Mesothelial cell of epicardium (in vitro differentiated cells): ENCODE measurements at places on chromosomes 16 and 17. TPM values are rescaled to one million over a fixed set of nuclear protein-coding genes. Genes with fewer than 3 reads are reported as not detected.

Gene HBM
- not detected in 3 replicates for total RNA-seq

Gene NR1D1
- 2.4 to 2.6 TPM (median 2.6 TPM) in 3 replicates for total RNA-seq

Gene ACSM3
- 115 to 122 TPM (median 118 TPM) in 3 replicates for total RNA-seq

Gene SECTM1
- total RNA-seq = 5.8 to 7.0 TPM (median 7.0 TPM) in 3 replicates

Gene PPL
- 36.0 to 37.1 TPM (median 36.8 TPM) in 3 replicates for total RNA-seq

Gene USH1G
- 3.1 to 3.9 TPM (median 3.9 TPM) in 3 replicates for total RNA-seq

DNA sequence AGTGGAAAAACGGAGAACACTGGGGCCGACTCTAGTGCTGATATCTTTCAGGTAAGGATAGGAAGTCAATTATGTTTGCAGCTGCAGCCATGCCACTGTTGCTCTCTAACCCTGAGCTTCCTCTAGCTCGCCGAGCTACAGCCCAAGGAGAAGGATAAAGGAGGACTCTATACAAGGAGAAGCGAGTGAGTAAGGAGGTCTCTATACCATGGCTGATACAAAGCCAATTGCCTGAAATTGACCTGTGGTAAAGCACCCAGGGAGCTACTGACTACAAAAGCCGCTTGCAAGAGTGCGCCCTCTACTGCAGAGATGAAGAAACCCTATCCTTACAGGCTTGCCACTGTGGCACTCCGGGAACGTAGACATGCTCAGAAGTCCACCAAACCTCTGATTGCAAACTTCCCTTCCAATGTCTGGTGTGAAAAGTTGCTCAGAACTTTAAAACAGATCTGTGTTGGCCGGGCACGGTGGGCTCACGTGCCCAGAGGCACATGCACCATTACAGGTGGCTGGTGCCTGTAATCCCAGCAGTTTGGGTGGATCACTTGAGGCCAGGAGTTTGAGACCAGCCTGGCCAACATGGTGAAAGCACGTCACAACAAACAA lies 10.8 kb upstream of the SLC46A1 start:
- H3K27me3 ChIP-seq = peaks cover 1% of the 10 kb centered on the region
- DNase-seq = no peak
- no peak overlapping the region for H3K27ac ChIP-seq
- H3K4me1 ChIP-seq = no peaks in the 10 kb centered on the region
- H3K4me3 ChIP-seq = no peak overlapping the region

DNA sequence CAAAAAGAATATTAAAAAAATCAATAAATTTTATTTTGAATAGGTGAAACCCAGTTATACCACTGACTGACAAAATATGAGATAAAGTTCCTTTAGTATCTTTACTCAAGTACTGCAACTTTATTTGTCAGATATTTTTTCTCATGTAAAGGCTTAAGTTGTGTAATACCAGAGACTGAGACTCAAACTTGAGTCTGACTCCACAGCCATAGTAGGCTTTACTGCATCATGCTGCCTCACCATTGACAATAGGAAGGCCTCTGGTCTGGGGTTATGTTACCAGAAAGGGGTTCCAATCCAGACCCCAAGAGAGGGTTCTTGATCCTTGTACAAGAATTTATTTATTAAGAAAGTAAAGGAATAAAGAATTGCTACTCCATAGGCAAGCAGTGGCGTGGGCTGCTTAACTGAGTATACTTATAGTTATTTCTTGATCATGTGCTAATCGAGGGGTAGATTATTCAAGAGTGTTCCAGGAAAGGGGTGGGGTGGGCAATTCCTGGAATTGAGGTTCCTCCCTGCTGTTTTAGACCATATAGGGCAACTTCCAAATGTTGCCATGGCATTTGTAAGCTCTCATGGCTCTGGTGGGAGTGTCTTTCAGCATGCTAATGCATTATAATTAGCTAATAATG lies 187.4 kb upstream of the WSB1 start:
- H3K27me3 ChIP-seq = no peaks in the 10 kb centered on the region
- H3K27ac ChIP-seq = no peak overlapping the region
- H3K4me1 ChIP-seq = no peaks in the 10 kb centered on the region
- no peak overlapping the region for H3K4me3 ChIP-seq
- no peak for DNase-seq

GRCh38 chr16:80375973-80376372 lies 164.8 kb upstream of the DYNLRB2 start:
- H3K4me1 ChIP-seq = no peaks in the 10 kb centered on the region
- H3K36me3 ChIP-seq = no peaks in the 10 kb centered on the region

GRCh38 chr16:20870122-20870820 lies 29.9 kb downstream of the DCUN1D3 start:
- no peaks in the 10 kb centered on the region for H3K36me3 ChIP-seq
- peak overlapping the region; percentile 23 for H3K27ac ChIP-seq
- no peaks in the 10 kb centered on the region for H3K27me3 ChIP-seq
- DNase-seq = no peak

- DNase-seq = no peak
- H3K27me3 ChIP-seq = peaks cover 19% of the 10 kb centered on the region
- no peaks in the 10 kb centered on the region for H3K36me3 ChIP-seq
These were observed 208.3 kb downstream of the C16orf95 start for GRCh38 chr16:87108941-87109340.

DNA sequence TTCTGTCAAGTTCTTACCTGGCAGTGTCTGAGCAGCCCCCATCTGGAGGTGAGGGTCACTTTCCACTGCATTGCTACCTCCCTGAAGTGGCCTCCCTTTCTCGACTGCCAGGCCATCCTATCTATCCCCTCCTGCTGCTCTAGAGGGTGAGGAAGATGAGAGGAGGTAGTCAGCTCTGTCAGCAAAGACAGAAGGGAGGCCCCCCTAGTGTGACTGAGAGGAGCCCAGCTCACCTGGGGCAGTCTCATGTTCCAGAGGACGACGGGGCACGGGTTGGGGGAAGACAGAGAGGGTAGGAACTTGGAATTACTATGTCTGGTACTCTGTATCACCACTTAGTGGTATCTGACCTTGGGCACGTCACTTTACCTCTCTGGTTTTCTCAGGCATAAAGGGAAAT lies 22.0 kb downstream of the MYO19 start:
- no peak overlapping the region for H3K4me3 ChIP-seq
- H3K27ac ChIP-seq = no peak overlapping the region
- peaks cover 5% of the 10 kb centered on the region for H3K36me3 ChIP-seq

DNA sequence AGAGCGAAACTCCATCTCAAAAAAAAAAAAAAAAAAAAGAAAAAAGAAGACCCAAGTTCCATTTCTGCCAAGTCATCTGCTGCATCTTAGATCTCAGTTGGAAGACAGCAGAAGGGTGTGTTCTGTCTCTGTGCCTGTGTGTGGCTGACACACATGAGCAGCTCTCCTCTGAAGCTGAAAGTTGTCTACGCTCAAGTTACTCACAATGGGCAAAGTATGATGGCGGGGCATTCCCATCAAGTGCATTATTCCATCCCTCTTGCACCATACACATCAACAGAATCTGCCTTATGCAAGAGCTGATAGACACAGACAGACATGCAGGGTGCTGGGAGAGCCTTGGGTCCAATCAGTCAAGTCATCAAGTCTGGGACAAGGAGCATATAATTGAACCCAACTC lies 402.2 kb downstream of the XYLT1 start:
- peaks cover 5% of the 10 kb centered on the region for H3K4me1 ChIP-seq
- H3K4me3 ChIP-seq = no peak overlapping the region
- no peaks in the 10 kb centered on the region for H3K36me3 ChIP-seq
- peaks cover 6% of the 10 kb centered on the region for H3K27me3 ChIP-seq
- no peak for DNase-seq

DNA sequence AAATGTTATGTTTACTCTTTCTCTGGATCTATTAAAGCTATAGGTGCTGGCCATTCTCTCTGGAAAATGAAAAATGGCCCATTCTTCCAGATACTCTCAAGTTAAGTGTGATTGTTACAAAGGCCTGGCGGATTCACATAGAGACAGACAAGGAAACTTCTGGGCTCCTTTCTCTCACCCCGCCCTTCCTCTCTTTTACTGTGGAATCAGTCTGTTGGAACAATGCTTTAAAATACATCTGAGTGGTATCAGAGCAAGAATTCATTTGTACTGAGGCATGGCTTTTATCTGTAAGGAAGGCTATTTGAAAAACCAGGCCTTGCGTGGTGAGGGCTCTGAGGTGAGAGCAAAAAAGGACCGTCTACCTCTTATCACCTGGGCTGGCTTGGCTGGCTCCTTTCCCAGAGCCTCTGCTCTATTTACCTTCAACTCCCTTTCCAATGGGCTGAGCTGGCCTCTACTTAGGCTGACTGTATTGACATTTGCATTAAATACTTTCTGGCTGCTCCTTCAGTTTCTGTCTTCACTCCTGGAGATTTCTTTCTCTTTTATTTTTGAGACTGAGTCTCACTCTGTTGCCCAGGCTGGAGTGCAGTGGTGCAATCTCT lies 274.0 kb downstream of the PHKB start:
- DNase-seq = no peak
- no peaks in the 10 kb centered on the region for H3K36me3 ChIP-seq
- no peaks in the 10 kb centered on the region for H3K4me1 ChIP-seq

GRCh38 chr17:55769625-55770000 lies 18.8 kb downstream of the PCTP start:
- DNase-seq = no peak
- no peak overlapping the region for H3K4me3 ChIP-seq
- no peaks in the 10 kb centered on the region for H3K27me3 ChIP-seq
- peaks cover 33% of the 10 kb centered on the region for H3K36me3 ChIP-seq
- peaks cover 3% of the 10 kb centered on the region for H3K4me1 ChIP-seq

DNA sequence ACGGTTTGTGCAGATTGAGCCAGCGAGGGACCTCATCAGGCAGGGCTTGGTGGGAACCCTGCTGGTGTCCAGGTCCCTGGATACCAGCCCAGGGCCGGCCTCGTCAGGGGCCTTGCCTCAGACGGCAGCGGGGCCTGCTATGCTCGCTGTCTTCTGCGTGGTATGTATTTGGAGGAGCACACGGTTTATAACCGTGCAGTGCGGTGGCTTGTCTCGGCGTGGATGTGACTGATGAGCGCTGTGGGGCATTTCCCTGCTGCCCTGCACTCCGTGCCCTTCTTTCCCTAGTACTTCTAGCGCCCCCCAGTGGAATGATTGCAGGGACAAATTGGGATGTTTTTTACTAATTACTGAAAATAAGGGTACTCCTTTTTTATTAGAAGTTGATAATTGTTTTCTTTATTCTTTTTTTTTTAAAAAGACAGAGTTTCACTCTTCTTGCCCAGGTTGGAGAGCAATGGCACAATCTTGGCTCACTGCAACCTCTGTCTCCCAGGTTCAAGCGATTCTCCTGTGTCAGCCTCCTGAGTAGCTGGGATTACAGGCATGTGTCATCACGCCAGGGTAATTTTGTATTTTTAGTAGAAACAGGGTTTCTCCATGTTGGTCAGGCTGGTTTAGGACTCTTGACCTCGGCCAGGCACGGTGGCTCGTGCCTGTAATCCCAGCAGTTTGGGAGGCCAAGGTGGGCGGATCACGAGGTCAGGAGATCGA lies 15.3 kb downstream of the TBCD start:
- no peaks in the 10 kb centered on the region for H3K27me3 ChIP-seq
- no peak overlapping the region for H3K4me3 ChIP-seq
- peaks cover 32% of the 10 kb centered on the region for H3K36me3 ChIP-seq
- no peak overlapping the region for H3K27ac ChIP-seq
- no peak for DNase-seq

GRCh38 chr16:69513180-69513966 lies 52.4 kb upstream of the NFAT5 start:
- H3K27me3 ChIP-seq = no peaks in the 10 kb centered on the region
- peak overlapping the region; percentile 25 for H3K27ac ChIP-seq
- H3K36me3 ChIP-seq = no peaks in the 10 kb centered on the region
- peaks cover 6% of the 10 kb centered on the region for H3K4me1 ChIP-seq
- no peak for DNase-seq

DNA sequence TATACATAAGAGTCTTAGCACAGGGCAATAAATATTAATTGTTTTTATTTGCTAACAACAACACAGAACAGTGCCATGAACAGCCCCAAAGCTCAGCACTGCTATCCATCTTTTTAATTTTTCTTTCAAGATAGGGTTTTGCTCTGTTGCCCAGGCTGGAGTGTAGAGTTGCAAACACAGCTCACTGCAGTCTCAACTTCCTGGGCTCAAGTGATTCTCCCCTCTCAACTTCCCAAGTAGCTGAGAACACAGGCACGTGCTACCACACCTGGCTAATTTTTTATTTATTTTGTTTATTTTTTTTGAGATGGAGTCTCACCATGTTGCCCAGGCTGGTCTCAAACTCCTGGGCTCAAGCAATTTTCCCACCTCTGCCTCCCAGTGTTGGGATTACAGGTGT lies 47.6 kb upstream of the AKAP1 start:
- H3K27ac ChIP-seq = no peak overlapping the region
- peaks cover 19% of the 10 kb centered on the region for H3K4me1 ChIP-seq
- no peaks in the 10 kb centered on the region for H3K36me3 ChIP-seq
- H3K27me3 ChIP-seq = peaks cover 14% of the 10 kb centered on the region

DNA sequence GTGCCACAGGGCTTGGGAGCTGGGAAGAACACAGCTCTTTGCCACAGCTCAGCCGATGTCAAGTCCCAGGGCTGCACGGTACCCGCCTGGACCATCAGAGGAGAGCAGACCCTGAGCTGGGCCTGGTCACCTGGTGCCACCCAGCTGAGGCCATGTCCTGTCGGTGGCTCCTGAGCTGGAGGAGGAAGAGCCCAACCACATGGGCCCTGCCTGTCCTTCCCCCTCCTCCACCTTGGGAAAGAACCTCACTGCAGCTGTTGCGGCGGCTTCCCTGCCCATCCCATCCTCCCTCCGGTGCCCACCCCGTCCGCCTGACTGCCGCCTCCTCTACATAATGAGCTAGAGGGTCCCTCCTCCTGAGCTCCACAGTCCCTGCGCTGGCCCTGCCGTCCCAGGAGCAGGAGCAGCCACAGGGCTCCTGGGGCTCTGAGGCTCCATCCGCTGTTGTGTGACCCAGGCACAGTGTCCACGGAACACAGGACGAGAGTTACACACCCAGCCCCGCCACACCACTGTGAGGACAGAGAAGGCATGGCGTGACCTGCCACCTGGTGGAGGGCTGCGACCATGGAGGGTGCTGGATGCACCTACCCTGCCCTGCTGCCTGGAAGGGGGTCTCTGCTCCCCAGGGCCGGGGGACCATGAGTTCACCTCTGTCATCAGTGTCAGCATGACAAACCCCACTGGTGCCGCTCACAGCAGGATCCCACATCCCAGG lies 21.4 kb upstream of the CHMP6 start:
- DNase-seq = no peak
- no peak overlapping the region for H3K27ac ChIP-seq
- no peak overlapping the region for H3K4me3 ChIP-seq

GRCh38 chr17:49108318-49108717 lies 24.3 kb upstream of the B4GALNT2 start:
- no peaks in the 10 kb centered on the region for H3K36me3 ChIP-seq
- peaks cover 3% of the 10 kb centered on the region for H3K4me1 ChIP-seq
- no peak overlapping the region for H3K4me3 ChIP-seq
- DNase-seq = no peak
